DMS153 (cell line): ENCODE measurements at places on chromosomes 2 and 18.

DNA sequence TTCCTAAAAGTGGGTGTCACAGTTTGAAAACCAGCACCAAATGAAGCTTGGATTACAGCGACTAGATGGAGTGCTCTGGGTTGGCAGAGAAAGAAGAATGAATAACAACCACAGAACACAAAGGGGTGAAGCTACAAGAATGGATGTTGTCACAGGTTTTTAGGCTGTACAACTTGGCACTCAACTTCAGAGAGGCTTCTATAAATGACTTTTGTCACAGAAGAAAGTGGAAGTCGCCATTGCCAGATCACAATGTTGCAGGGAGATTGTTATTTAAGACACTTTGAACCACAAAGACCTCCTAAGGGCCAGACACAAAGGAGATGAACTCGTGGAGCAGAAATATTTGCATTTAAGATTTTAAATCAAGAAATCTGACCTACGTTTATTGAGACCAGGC, 354.2 kb downstream of the CDH7 start:
- DNase-seq, result no peak

DNA sequence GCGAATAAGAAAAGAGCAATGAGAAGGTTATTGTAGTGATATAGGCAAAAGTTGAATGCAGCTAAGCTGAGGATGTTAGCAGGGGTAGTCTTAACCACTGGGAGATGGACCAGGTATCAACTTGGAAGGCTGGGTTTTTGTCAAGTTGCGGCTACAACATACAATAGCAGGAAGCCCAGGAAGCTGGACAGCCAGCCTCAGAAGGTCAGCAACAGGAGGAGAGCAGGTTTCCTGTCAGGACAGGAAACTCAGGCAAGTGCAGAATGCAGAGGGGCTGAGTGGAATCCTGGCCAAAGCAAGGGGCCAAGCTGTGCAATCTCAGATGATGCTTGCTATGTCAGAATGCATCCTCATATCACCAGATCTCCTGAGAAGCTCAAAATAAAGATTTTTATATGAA, 530.0 kb upstream of the ID2 start:
- DNase-seq, result no peak

- no peak for DNase-seq
These were observed 41.6 kb downstream of the ARHGEF4 start for GRCh38 chr2:130878316-130878715.

DNA sequence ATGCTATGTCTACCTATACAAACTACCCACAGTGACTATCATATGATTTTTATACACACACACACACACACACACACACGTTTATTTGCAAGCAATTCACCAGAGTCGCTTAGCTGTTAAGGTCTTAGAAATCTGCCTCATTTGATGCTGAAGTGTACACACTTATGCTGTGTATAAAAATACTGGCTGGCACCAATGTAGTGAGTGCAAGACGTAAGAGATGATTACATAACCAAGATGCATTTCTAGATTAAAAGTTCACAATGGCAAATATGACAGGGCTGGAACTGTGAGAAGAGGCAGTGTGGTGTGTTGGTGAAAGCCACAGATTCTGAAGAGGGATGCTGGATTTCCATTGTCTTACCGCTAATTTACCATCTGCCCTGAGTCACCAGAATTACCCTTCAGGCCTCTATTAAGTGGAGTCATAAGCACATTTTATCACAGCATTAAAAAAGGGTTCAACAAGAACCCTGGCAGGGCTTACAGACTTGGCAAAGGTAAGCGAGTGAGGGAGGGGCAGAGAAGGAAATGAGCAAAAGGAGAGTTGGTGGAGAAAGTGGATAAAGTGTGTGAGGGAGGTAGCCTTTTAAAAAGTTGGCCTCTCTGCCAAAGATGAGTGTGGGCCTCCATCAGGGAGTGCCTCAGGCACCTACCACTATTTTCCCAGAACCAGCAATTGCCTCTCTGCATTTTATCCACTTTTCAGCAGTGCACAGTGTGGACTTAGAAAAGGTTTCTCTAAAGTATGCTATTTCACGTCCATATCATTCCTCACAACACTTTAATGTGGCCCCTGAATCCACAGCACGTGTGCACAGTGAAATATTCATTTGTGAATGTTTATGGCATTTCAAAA, 21.5 kb downstream of the MEIS1 start:
- DNase-seq, result no peak

- no peak for DNase-seq
These were observed 5.7 kb downstream of the GFPT1 start for GRCh38 chr2:69381337-69381737.

DNA sequence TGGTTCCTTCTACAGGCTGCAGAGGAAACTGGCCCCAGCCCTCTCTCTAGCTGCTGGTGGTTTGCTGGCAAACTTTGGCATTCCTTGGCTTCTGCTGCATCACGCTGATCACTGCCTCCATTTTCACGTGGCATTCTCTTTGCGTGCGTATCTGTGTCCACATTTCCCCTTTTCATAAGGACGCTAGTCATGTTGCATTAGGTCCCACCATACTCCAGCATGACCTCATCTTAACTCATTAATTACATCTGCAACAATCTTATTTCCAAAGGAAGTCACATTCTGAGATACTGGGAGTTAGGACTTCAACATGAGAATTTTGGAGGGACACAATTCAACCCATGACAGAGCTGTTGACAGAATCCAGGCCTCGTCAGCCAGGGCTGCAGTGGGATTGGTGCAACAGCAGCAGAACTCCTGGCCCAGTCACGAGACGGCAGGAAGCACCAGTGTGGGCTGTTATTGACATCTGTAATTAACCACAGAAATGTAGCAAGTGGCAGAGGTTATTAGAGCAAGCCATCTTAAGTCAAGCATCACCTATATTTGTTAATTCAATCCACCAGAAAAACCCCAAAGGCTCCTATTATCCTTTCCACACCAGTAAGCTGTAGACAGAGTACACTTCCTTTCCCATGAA, 132.4 kb downstream of the TMEM163 start:
- DNase-seq, result no peak

DNA sequence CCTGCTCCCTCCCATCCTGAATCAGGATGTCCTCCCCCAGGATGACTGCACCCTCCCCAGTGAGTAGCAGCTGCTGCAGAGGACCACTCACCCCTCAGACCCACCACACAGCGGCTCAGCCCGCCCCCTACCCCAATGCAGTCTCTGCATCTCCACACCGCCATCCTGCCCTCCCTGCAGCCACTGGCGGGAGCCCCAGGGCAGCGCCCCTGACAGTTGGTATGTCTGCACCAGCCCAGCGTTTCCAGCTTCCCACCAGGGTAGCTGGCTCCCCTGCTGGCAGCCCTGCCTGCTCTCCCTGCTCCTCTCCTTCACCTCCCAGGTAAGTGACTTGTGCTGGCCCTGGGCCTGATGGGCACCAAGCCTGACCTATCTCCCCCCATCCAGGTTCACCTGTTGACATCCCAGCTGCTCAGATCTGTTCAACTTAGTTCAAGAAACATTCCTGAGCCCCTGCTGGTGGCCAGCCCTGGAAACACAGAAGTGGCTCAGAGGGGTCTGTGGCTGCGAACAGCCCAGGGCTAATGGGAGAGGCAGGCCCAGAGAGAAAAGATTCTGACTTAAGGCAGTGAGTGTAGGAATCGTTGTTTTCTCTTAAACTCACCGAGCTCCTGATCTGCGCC, 117.7 kb upstream of the RAB6C start:
- no peak for DNase-seq

GRCh38 chr2:38264396-38265221, 112.5 kb downstream of the ATL2 start:
- no peak for DNase-seq

DNA sequence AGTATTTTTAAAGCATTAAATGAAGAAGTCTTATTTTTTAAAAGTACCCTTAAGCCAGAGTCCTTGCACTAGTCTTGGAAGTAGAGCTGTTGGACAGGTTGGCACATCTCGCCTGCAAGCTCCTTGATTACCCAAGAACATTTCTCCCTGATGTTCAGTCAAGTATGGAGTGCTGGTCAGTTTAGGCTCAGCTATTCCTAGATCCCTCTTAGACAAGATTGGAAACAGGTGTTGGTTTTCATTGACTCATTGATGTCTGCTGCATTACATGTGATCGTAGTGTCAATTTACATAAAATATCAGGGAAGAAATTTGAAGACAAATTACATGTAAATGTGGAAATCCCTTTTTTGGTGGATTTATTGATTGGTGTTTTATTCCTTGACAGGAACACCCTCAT, 170.4 kb downstream of the ZNF407 start:
- DNase-seq, result no peak

- DNase-seq, result no peak
These were observed 83.1 kb upstream of the LRRTM4 start for GRCh38 chr2:77604953-77605929.

- DNase-seq, result peak; percentile 50
These were observed 55.7 kb downstream of the MEIS1 start for GRCh38 chr2:66490588-66491001.

- no peak for DNase-seq
These were observed 34.6 kb upstream of the KLF11 start for GRCh38 chr2:10008809-10009176.

GRCh38 chr2:30367232-30368070, 79.6 kb upstream of the LCLAT1 start:
- no peak for DNase-seq

- no peak for DNase-seq
These were observed 276.1 kb upstream of the HDAC4 start for GRCh38 chr2:239676716-239677452.

- no peak for DNase-seq
These were observed 565.2 kb upstream of the LINC00305 start for GRCh38 chr18:64714086-64714485.

GRCh38 chr18:49699303-49699702, 114.0 kb downstream of the ACAA2 start:
- no peak for DNase-seq
